Activated T-cell treated with anti-CD3 and anti-CD28 coated beads, Interleukin-2, amount 50 U/mL, for 48 hours (primary cell): ENCODE measurements at places on chromosomes 11 and 22.
A peak's percentile ranks its signal among the peaks of the same experiment; 100 is the strongest.

DNA sequence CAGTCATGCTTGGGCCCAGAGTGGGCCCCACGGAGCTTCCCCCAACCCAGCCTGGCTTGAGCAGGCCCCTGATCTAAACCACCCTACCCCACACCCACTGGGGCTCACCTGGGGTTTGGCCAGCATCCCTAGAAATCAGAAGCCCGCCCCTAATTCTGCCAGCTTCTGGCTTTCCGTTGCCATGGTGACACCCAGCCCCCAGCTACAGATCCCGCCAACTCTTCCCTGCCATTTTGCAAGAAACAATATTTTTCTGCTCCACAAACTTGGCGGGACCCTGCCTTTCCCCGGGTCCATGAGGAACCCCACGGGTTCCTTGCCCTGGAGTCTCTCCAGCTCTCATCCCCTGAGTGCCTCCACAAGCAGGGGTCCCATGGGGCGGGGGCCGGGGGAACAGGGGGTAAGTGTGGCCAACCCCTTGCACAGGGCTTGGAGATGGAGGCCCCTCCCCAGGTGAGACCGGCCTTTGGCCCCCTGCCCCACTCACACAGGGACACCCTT is 90.0 kb downstream of the CDKN1C start:
- no peak for DNase-seq

DNA sequence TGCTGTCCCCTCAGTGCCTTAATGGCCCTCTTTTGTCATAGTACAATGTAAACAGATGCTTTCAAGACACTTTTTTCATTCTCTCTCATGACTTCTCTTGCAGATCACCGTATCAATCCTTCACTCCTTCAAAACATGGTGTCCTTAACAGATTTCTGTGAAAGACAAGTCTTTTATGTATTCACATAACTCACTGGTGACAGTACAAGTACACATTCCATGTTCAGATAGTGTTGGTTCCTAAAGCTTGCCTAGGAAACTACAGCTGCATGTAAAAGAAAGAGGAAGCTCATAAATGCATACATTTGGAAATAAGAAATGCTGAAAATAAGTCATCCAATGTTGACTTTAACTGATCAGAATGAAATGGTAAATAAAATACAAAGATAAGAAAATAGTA is 5.0 kb upstream of the OR52E6 start:
- no peak for DNase-seq

GRCh38 chr11:121099885-121100284 is 1.2 kb upstream of the TECTA start:
- DNase-seq: no peak

DNA sequence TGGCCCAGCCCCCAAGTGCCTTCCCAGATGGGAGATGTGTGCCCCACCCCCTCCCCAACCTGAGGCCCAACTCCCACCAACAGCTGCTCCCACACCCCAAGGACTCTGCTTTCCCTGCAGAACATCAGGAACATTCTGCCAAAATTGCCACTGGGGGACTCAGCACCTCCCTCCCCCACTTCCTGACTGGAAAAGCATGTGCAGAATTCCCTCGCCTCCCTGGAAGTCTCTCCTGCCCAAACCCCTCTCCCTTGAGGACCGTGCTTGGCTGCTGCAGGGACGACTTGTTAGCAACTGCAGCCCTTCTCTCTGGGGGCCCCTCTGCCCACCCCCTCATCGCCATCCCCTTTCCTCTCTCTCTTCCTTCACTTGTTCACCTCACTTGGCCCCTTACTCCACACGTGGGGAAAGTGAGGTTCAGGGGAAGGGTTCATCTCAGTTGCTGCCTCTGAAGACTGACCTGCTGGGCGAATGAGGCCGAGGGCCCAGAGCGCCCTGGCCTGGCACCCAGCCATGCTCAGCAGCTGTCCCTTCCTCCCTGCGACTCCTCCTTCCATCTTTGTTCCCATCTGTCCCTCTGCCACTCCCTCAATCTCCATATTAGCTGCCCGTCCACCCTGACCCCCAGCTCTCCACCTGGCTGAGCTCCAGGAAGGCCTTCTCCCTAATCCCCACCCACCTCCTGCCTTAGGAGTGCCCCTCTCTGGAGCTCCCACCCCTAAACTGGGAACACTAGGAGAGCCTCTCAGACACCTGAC is 105.1 kb downstream of the CHST1 start:
- DNase-seq: no peak

GRCh38 chr11:121109471-121109870 is 8.4 kb downstream of the TECTA start:
- DNase-seq: no peak

DNA sequence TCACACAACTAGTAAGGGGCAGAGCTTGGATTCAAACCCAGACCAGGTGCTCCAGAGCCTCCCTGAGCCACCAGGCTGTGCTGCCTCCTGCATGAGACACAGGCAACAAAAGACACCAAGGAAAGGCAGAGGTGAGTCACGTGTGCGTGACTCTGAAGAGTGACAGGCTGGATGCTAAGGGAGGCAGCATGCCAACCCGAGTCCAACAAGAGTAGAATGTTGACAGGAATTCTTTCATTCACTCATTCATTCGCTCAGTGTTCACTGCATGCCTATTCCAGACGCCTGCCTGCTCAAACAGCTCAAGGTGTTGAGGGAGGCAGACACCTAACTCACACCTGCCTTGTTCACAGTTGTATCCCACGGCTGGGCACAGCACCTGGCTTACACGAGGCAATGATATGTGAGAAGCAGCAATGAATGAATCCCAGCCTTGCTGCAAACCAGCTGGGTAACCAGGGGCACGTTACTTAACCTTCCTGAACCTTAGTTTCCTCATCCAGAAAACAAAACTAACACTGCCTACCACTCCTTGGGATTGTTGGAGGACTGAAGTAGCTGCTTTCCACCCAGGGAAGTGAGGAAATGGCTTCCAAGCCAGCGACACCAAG is 73.8 kb upstream of the ARFGAP3 start:
- peak; percentile 32 for DNase-seq

GRCh38 chr22:35697142-35697541 is 20.5 kb upstream of the APOL5 start:
- no peak for DNase-seq

DNA sequence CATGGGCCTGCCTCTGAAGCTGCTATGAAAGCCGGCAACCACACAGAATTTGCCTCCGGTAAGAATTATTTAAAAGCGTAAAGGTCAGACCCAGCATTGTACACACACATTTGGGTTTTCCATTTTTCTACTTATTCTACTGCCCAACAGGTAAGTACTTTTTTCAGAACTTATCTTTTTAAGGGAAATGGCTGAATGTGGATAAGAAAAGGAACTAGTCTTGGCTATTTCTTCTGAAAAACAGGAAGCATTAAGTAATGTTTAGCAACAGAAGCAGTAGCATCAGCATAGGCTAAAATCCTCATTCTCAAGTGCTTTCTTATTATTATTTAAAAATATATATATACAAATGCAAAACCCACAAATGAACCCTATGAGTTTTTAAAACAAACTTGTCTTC is 103.1 kb downstream of the MPPED2 start:
- no peak for DNase-seq

GRCh38 chr11:113114705-113115027 is 153.4 kb downstream of the NCAM1 start:
- DNase-seq: no peak

DNA sequence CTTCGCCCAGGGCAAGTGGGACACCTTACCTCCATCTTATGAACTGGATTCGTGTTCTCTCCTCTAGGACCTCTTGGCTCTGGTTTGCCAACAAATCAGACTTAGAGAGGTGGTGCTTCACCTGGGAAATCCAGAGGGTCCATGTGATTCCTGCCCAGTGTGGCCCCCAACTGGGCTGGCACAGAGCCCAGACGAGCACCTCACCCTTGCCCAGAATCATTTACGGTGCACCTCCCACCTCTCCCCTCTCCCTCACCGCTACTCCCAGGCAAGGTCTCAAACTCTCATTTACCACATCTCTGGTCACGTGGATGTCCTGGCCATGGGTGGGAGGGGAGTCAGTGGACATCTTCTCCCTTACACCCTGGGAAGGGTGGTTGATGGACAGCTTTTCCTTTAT is 1.1 kb downstream of the SPATA19 start:
- no peak for DNase-seq

DNA sequence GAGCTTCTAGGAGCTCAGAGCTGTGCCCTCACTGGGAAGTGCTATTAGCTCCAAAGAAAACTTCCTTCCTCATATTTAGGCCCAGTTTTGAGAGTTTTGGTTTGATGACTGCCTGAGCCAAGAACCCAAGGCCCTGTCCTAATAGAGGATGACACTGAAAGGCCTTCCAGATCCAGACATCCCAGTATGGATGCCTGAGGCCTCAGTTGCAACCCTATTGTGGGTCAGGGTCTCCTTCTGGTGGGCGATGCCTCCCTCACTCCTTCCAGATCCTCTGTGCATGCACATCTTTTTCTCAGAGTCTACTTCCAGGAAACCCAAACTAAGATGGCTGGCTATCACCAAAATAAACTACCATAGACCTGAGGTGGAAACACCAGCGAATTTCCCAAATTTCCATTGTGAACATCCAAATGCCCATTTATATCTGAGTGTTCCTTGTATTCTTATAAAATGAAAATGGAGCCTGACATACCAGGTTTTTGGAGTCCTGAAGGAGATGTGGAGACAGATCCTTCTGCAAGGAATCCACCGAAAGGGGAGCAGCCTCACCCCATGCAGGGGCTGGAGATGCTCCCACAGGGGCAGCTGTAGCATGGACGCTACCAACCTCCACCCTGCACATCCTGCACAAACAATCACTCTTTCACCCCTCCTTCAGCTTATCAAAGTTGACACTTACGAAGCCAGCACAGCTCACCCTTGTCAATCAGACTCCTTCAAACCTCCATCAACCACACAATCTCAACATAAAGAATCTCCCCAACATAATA is 61.1 kb downstream of the GGTLC2 start:
- no peak for DNase-seq

DNA sequence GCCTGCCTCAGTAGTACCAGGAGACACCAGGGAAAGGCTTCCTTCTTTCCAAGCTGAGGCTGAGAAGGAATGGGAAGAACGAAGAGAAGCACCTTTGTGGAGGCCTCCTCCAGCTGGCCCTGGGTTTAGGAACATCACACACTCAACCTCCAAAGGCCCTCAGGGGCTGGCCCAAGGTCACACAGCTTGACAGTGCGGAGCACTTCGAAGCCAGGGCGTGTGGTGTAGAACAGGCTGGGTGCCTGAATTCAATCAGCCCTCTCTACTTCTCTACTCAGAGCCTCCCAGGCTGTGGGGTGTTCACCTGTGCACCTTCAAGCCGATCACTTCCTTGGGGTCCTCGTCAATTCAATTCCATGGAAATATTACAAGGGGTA is 727 bp upstream of the CSDC2 start:
- no peak for DNase-seq

DNA sequence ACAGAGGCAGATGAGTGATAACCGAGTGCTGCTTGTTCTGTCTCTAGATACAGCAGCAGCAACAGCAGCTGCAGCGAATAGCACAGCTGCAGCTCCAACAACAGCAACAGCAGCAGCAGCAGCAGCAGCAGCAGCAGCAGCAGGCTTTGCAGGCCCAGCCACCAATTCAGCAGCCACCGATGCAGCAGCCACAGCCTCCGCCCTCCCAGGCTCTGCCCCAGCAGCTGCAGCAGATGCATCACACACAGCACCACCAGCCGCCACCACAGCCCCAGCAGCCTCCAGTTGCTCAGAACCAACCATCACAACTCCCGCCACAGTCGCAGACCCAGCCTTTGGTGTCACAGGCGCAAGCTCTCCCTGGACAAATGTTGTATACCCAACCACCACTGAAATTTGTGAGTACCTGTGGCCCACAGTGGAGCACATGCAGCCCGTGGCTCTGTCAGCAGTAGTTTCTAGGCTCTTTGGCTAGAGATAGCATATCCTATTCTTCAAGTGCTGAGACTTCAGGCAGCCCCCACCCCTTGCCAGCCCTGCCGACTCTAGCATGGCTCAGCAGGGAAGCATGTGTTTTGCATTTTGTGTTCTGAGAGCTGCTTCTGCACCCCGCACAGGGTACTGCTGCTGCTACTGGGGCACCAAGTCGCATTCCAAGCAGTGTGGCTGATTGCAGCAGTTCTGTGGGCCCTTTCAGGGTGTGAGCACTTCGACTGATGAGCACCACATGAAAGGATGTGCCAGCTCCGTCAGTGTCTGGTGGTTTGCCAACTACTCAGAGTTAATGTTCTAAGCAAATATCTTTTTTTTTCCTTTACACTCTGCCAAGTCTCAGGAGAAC is 59.2 kb downstream of the MED15 start:
- DNase-seq: peak; percentile 51

DNA sequence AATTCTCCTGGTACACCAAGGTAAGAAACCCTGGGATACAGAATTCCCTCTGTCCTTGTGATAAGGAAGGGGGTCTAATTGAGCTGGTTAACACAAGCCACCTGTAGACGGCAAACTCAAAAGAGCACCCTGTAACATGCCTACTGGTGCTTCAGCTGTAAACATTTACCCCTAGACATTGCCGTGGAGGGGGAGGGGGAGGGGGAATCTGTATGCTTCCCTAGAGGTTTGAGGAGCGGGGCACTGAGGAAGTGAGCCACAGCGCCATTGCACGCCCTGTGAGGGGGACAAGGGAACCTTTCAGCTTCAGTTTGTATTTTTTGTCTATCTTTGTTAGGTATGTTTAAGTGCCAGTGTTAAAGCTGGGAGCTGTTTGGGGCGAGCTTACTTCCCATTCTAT is 99.8 kb downstream of the AASDHPPT start:
- DNase-seq: no peak

DNA sequence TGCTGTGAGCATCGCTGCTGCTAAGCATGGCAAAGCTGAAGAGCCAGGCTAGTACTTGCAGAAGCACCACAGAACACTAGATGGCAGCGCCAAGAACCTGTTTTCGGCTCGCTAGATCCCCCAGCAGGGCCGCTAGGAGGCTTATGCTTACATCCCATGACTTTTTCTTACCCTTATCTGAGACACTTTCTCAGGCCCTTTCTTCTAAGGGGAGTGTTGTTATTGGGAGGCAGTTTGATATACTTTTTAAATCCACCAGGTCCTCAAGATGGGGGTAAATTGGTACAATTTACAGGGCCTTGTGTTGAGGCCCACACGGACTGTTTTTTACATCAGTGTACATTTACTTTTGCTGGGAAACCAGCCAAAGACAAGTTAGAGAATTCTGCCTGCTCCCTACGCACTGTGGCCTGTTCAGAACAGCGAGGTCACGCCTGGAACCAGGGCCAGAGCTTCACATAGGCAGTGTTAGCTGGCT is 4.0 kb downstream of the TRIM6 start:
- DNase-seq: peak; percentile 63

DNA sequence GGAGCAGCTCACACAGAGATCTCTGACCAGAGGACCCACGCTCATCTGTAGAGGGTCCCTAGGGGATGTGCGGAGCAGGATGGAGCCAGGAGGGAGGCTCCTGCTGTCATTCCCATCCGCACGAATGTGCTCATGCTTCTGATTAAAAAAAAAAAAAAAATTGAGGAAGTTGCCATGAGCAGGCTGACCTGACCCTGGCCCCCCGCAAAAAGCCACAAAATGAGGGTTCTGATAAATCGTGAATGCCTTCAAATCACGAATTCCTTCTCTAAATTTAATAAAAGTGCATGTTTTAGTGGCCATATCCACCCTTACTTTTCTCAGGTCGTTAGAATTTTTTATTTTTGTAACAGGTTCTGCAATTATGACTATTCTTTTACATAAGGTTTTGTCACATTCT is 378.2 kb downstream of the OPCML start:
- DNase-seq: no peak

- DNase-seq: no peak
Observed at GRCh38 chr11:35347921-35348331, 71.4 kb downstream of the SLC1A2 start.

GRCh38 chr22:19410941-19411689 is 20.4 kb downstream of the HIRA start:
- DNase-seq: no peak
